ENCODE measurements at places on chromosomes 12 and 14.
A peak's percentile ranks its signal among the peaks of the same experiment; 100 is the strongest.

- DNase-seq = no peak
Observed at GRCh38 chr12:62192903-62193250, 67.3 kb upstream of the USP15 start.

DNA sequence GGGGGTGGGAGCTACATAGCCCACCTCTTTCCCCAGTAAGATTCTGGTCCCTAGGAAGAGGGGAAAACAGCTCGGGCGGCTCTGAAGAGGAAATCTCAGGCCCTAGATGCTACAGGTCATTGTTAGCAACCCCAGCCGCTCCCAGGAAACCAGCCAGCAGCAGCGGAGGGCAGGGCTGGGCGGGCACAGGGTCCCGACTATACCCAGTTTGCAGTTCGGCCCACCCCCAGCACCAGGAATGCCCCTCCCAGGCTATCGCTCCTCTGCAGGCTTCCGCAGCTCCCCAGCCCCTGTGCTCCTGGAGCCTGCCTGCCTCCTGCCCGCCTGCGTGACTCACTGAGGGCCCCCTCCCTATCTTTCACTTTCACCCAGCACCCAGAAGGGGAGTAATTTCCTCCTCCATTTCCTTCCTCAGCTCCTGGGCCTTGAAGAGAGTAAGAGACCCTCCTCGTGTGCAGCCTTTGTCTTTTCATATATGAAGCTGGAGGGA lies 27.2 kb upstream of the PNMA1 start:
- peak; percentile 71 for DNase-seq

DNA sequence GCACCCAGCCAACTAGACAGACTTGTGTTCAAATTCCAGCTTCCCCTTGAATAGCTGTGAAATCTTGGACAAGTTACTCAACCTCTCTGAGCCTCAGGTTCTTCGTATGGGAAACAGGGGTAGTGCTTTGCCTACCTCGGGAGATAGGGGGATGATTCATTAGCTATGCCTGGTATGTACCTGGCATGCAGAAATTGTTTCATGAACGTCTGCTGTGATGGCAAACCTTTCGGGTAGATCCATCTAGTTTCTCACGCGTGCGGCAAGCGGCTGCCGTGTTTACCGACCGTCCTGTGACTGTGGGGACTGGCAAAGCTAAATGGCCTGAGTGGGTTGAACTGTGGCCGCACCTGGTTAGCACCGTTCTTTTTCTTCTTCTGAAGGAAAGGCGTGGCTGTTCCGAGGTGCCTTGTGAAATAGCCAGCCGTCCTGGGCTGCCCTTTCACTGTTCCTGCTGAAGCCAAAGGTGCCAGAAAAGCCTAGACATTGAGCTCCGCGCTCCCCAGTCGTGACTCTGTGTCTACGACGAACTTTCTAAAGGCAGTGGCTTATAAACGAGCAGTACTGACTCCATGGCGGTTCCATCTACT lies 40.6 kb upstream of the MED13L start:
- no peak for DNase-seq

- peak; percentile 5 for DNase-seq
Observed at GRCh38 chr12:94769047-94769420, 118.7 kb upstream of the TMCC3 start.
